ENCODE measurements at places on chromosomes 1 and 21. TPM values are rescaled to one million over a fixed set of nuclear protein-coding genes. Genes with fewer than 3 reads are reported as not detected.

Gene OR6N2
- 0.72 TPM for total RNA-seq

DNA sequence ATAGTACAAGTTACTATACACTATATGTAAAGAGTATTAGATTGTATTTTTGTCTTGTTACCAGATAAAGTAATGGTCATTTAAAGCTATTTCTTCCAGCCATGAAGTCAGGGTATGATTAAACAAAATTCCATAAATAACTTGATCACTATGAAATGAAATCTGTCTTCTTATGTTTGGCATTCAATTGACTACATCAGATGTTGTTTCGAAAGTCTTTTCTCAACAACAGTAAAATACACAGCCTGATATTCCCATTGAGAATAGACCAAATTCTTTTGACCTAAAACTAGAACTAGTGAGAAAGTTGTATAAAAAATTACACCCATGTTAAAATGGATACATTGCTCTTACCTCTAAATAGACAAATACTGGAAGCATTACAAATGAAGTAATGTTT, 134.6 kb upstream of the ADAMTS5 start:
- no peak overlapping the region for H3K4me3 ChIP-seq
- H3K36me3 ChIP-seq, result no peaks in the 10 kb centered on the region
- no peak for DNase-seq
- H3K27ac ChIP-seq, result no peak overlapping the region
- H3K4me1 ChIP-seq, result no peaks in the 10 kb centered on the region

- H3K36me3 ChIP-seq, result no peaks in the 10 kb centered on the region
- no peak overlapping the region for H3K27ac ChIP-seq
- H3K4me1 ChIP-seq, result no peaks in the 10 kb centered on the region
- DNase-seq, result no peak
- H3K27me3 ChIP-seq, result no peaks in the 10 kb centered on the region
Observed at GRCh38 chr1:65991694-65992093, 199.0 kb downstream of the PDE4B start.

Gene CYP4A11
- not detected for total RNA-seq

DNA sequence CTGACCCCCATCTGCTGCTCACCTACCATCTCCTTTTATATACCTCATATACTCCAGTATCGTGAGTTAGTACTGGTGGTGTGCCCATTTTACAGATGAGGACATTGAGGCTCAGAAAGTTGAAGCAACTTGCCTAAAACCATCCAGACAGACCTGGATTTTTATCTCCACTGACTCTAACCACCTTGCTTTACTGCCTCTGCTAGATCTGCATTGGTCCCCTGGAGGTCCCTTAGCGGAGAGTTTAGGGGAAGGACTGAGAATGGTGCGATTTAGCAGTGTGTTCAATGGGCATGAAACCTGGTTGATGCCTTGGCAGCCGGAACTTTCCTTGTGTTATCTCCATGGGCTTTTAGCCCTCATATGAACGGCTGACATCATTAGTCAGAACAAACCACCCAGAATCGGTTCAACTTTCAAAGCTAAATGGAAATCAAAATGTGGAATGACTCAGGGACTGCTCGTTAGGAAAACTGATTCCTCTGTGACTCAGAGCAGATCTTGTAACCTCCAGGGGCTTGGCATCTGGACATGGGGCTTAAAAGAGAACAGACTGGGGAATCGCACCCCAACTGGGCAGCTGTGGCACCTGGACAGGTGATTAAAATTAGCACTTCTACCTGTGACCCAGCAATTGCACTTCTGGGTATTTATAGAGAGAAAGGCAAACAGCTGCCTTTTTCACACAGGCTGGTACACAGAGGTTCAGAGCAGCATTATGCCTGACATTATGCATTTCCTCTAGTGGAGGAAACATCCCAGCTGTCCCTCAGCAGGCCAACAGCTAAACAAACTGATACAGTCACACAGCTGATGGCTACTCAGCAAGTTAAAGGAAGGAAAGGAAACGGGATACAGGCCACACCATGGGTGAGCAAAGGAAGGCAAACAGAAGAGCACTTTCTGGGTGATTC, 25.3 kb downstream of the TMEM51 start:
- no peaks in the 10 kb centered on the region for H3K36me3 ChIP-seq
- no peak overlapping the region for H3K4me3 ChIP-seq
- DNase-seq, result no peak
- peaks cover 25% of the 10 kb centered on the region for H3K4me1 ChIP-seq
- H3K27me3 ChIP-seq, result no peaks in the 10 kb centered on the region

DNA sequence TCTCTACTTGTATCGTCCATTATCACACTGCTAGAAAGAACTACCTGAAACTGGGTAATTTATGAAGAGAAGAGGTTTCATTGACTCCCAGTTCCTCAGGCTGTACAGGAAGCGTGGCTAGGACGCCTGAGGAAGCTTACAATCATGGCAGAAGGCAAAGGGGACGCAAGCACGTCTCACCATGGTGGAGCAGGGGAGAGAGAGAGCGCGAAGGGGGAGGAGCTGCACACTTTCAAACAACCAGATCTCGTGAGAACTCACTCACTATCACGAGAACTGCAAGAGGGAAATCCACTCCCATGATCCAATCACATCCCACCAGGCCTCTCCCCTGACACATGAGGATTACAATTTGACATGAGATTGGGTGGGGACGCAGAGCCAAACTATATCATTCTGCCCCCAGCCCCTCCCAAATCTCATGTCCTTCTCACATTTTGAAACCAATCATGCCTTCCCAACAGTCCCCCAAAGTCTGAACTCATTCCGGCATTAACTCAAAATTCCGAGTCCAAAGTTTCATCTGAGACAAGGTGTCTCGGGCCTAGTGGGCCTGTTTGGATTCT, 8.0 kb downstream of the MMEL1 start:
- no peaks in the 10 kb centered on the region for H3K4me1 ChIP-seq
- H3K27ac ChIP-seq, result no peak overlapping the region
- H3K36me3 ChIP-seq, result no peaks in the 10 kb centered on the region
- H3K4me3 ChIP-seq, result no peak overlapping the region

Gene NT5C1A
- total RNA-seq, result 0.49 TPM

Gene SERPINC1
- total RNA-seq, result not detected

Gene TPTE
- not detected for total RNA-seq

Gene C1orf115
- total RNA-seq, result 35.3 TPM

DNA sequence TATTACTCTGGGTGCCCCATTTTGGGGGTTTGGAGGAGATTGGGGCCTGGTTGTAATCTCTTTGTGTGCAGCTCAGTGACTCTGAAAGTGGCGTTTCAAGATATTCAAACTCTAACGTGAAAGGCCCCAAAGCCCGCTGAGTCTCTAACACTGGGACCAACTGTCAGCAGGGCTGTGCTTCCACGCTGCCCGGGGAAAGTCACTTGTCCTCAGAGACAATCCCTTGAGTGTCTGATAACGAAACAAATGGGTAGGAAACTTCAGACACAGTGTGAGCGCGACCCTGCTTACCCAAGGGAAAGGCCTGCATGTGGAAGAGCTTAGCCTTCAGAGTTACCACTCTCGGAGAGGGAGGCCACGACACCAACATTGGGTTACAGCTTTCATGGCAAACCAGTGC, 837 bp downstream of the UBASH3A start:
- H3K4me3 ChIP-seq, result peak overlapping the region; percentile 34
- no peak overlapping the region for H3K27ac ChIP-seq
- no peaks in the 10 kb centered on the region for H3K27me3 ChIP-seq
- DNase-seq, result peak; percentile 51
- no peaks in the 10 kb centered on the region for H3K4me1 ChIP-seq

DNA sequence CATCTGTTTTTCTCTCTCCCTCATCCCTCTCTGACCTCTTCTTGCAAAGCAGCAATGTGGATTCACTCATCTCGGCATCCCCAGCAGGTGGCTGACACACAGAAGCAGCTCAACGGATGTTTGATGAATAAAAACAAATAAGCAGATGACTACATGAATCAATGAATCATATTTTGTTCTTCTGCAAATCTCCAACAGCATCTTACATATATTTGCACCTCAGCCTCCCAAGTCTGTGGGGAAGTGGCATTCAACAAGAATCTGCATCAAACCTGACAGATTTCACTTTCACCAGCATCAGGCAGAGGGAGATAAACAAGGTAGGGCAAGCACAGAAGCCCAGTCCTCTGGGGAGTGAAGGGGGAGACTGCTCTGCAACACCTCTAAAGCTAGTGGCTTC, 34.0 kb downstream of the CAPN8 start:
- no peak overlapping the region for H3K27ac ChIP-seq
- no peaks in the 10 kb centered on the region for H3K36me3 ChIP-seq
- no peaks in the 10 kb centered on the region for H3K4me1 ChIP-seq
- no peaks in the 10 kb centered on the region for H3K27me3 ChIP-seq

Gene G0S2
- total RNA-seq, result 36.5 TPM

Gene RGL1
- 40.9 TPM for total RNA-seq

- H3K4me3 ChIP-seq, result no peak overlapping the region
- H3K4me1 ChIP-seq, result no peaks in the 10 kb centered on the region
- DNase-seq, result no peak
Observed at GRCh38 chr1:182507685-182508084, 57.7 kb downstream of the RGSL1 start.

- no peaks in the 10 kb centered on the region for H3K36me3 ChIP-seq
- peak; percentile 6 for DNase-seq
- peaks cover 4% of the 10 kb centered on the region for H3K27me3 ChIP-seq
- no peak overlapping the region for H3K27ac ChIP-seq
- no peaks in the 10 kb centered on the region for H3K4me1 ChIP-seq
- H3K4me3 ChIP-seq, result no peak overlapping the region
Observed at GRCh38 chr21:36647279-36648093, 51.4 kb upstream of the SIM2 start.

GRCh38 chr1:226686440-226687425, 52.3 kb downstream of the ITPKB start:
- no peaks in the 10 kb centered on the region for H3K27me3 ChIP-seq
- H3K4me3 ChIP-seq, result no peak overlapping the region
- no peaks in the 10 kb centered on the region for H3K36me3 ChIP-seq
- no peak overlapping the region for H3K27ac ChIP-seq
- peaks cover 33% of the 10 kb centered on the region for H3K4me1 ChIP-seq

DNA sequence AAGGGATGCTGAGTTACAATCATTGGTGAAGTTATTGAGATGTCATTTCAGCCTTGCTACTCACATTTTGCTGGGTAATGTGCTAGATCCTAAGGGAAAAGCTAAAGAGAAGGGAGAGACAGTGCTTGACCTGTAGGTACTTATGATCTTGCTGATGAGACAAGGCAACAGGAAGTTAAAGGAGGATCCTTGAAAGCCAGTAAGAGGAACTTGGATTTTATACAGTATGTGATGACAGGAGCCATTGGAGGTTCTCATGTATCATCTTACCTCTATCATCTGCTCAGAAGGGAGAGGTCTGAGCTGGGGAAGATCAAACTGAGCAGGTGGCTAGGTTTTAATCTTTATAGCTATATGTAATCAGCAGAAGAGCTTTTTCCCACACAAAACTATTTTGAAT, 6.3 kb downstream of the APOBEC4 start:
- DNase-seq, result no peak
- H3K27ac ChIP-seq, result no peak overlapping the region
- H3K4me1 ChIP-seq, result no peaks in the 10 kb centered on the region

DNA sequence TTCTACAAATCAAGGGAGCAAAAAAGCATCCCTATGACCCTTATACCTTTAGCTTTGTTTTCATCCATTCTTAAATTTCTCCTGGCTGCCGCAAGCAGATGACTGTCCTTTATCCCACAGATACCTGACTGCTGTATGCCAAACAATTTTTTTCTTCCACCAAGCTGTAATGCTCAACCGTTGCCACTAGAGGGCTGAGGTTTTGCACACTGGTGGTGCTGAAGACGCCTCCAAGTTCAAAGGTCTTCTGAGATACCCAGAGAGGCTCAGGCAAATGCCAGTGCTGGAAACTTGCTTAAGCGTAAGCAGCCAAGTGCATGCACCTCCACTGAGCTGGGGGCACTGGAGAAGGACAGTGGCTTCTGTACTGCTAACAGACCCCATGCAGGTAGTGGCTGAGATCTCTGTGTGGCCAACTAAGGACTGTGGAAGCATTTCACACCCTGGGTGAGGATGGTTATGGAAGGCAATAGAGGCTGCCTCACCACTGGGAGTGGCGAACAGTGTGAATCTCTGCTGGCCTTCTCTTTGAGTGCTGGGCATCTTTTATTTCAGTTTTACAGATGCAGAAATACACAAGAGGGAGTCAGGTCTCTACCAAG, 28.5 kb downstream of the CNIH3 start:
- no peaks in the 10 kb centered on the region for H3K4me1 ChIP-seq
- H3K36me3 ChIP-seq, result no peaks in the 10 kb centered on the region
- no peak overlapping the region for H3K4me3 ChIP-seq
- DNase-seq, result no peak
- H3K27me3 ChIP-seq, result no peaks in the 10 kb centered on the region

DNA sequence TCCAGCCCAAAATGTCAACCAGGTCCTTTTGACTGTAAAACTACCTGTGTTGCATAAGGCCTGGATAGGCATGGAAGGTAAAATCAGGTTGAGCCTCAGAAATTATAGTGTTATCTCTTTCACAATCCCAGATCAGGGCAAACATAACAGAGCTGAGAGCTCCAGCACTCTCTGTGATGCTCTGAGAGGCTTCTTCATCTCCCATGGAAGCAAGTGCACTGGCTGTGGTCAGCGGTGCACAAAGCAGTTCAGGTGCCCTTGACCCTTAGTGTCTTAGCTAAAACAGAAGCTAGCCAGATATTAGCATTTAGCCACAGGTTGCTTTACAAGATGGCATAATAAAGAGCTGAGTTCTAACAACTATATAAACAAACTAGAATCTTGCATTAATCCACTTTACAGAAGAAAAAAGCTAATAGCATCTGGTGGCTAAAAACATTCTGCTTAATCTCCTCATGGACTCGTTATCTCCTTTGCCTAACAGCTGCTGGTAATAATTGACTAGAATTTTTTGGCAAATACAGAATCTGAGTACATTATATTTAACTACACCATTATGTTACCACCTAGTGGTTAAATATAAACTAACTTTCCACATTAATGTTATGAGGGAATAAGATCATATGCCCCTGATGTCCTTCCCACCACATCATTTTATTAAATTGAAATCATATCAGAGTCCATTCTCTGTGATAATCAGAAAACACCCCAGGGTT, 25.6 kb upstream of the POGK start:
- no peak overlapping the region for H3K4me3 ChIP-seq
- H3K27ac ChIP-seq, result no peak overlapping the region
- no peaks in the 10 kb centered on the region for H3K27me3 ChIP-seq
- H3K36me3 ChIP-seq, result no peaks in the 10 kb centered on the region

GRCh38 chr1:81654147-81654546, 146.6 kb upstream of the ADGRL2 start:
- DNase-seq, result no peak
- no peak overlapping the region for H3K4me3 ChIP-seq
- H3K27me3 ChIP-seq, result no peaks in the 10 kb centered on the region
- H3K36me3 ChIP-seq, result no peaks in the 10 kb centered on the region
- H3K4me1 ChIP-seq, result no peaks in the 10 kb centered on the region
- H3K27ac ChIP-seq, result no peak overlapping the region

All from upper lobe of right lung (tissue), 1 donor.